ENCODE measurements at places on chromosomes 4 and X. TPM values are rescaled to one million over a fixed set of nuclear protein-coding genes. Genes with fewer than 3 reads are reported as not detected.

Gene ARMCX2
- 146 TPM for total RNA-seq

Gene CSN1S1
- total RNA-seq: not detected

Gene FAM120C
- total RNA-seq: 14.7 TPM

Gene STS
- 12.1 TPM for total RNA-seq

Gene SMIM31
- not detected for total RNA-seq

Gene CRMP1
- 59.5 TPM for total RNA-seq

Gene CXCL3
- 0.20 TPM for total RNA-seq

Gene KLKB1
- total RNA-seq: 0.17 TPM

Gene NWD2
- not detected for total RNA-seq

Gene FAM53A
- 7.3 TPM for total RNA-seq

Gene CNKSR2
- 1.7 TPM for total RNA-seq

Gene GPRASP1
- total RNA-seq: 3.6 TPM

Gene REELD1
- total RNA-seq: not detected

Gene IL15
- total RNA-seq: 1.3 TPM

- DNase-seq: no peak
Measured at GRCh38 chr4:147994491-147995385, 262.9 kb downstream of the ARHGAP10 start.

- no peak for DNase-seq
Measured at GRCh38 chrX:20248592-20249192, 18.0 kb downstream of the RPS6KA3 start.

DNA sequence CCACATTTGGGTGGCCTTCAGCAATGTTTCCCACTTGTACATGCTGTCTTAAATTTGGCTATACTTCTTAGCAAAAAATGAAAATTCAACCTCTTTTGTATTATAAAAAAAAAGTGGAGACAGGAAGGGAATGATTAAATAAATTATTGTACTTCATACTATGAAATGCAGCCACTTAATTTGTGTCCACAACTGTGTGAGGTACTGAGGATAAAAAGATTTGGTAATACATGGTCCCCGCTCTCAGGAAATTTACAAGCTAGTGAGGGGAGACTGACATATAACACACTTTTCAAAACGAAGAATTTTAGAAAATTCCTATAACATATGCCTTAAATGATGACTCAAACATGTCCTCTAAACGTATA lies 105.0 kb downstream of the HNRNPD start:
- DNase-seq: no peak

GRCh38 chrX:107576392-107576791 lies 51.9 kb upstream of the PRPS1 start:
- DNase-seq: no peak

GRCh38 chr4:2862528-2862927 lies 18.9 kb downstream of the ADD1 start:
- no peak for DNase-seq

- no peak for DNase-seq
Measured at GRCh38 chrX:23403849-23404248, 69.2 kb downstream of the PTCHD1 start.

GRCh38 chr4:15194520-15194919 lies 192.2 kb downstream of the CPEB2 start:
- no peak for DNase-seq

GRCh38 chr4:176849076-176849475 lies 56.4 kb upstream of the VEGFC start:
- no peak for DNase-seq

GRCh38 chrX:55867708-55868107 lies 150.2 kb downstream of the RRAGB start:
- no peak for DNase-seq

GRCh38 chr4:138347561-138347960 lies 105.4 kb upstream of the SLC7A11 start:
- no peak for DNase-seq

GRCh38 chr4:818106-818921 lies 7.6 kb downstream of the CPLX1 start:
- no peak for DNase-seq

- no peak for DNase-seq
Measured at GRCh38 chr4:13181681-13182080, 302.5 kb downstream of the RAB28 start.

- DNase-seq: no peak
Measured at GRCh38 chr4:3257103-3257555, 8.2 kb downstream of the MSANTD1 start.

GRCh38 chrX:49242545-49243066 lies 7.3 kb downstream of the CCDC22 start:
- DNase-seq: no peak

GRCh38 chr4:121226362-121226761 lies 62.2 kb upstream of the TNIP3 start:
- no peak for DNase-seq

GRCh38 chr4:87235020-87235671 lies 14.7 kb upstream of the KLHL8 start:
- no peak for DNase-seq

DNA sequence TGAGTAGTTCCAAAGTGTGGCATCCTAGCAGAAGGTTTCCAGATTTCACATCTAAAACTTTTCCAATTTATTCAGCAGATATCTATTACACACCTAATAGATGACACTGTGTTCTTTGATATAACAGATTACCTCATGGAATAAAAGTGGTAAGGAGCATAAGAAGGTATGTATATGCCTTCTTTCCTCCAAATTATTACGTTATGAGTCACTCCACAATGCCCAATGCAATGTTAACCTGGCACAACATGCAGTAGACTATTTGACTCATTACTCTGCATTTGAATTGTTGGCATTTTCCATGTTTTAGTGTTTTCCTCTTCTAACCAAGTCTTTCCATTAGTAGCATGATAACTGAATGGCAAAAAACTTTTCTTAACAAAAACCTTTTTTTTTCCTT lies 383.6 kb downstream of the ADGRL3 start:
- no peak for DNase-seq

- DNase-seq: no peak
Measured at GRCh38 chrX:148620023-148620422, 119.6 kb downstream of the AFF2 start.

GRCh38 chr4:102761296-102761701 lies 531 bp upstream of the MANBA start:
- DNase-seq: no peak

- no peak for DNase-seq
Measured at GRCh38 chr4:139674875-139675550, 9.4 kb downstream of the MGST2 start.

DNA sequence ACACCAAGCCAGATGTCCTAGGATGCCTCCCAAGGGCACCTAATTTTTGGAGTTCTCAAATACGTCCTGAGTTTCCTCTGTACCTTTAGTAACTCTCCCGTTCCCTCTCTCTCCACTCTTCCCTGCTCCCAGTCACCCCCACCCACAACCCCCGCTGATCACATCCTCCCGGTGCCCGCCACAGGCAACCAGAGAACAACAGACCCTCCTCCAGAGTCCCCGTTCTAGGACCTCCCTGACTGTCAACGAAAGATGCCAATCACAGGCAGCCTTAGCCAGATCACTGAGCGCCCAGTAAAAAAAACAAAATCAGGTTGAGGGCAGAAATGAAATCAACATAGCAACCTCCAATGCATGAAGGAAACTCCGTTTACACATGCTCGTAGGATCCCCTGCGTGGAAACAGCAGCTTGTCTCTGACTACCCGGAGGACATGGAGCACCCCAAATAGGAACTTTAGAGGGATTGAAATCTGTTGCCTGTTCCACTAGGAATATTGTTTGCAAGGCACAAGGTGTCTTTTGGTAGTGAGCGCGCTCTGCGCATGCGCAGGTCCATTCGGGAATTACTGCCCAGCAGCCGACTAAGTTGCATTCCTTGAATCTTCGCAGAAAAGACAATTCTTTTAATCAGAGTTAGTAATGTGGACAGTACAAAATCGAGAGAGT lies at the start of gene GABRB1:
GABRB1 (plus strand) TSS at position 557 of the 668 bp plus-strand sequence.
- DNase-seq: no peak

DNA sequence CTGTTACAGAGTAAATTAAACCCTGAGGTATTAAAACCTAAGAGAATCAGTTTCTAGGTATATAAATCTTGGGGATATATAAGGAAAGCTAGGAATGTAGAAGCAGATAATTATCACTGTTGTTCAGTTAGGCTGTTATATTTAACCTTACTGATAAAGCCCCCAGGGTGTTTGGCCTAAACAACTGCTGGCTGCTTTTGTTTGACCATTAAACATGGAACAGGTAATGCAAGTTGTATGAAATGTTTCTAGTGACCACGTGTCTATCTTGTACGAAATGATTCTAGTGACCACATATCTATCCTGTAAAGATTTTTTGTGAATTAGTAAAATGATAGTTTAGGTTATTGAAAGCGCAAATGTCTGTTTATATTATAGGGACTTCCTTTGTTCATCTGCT lies 52.6 kb downstream of the SGMS2 start:
- DNase-seq: no peak

DNA sequence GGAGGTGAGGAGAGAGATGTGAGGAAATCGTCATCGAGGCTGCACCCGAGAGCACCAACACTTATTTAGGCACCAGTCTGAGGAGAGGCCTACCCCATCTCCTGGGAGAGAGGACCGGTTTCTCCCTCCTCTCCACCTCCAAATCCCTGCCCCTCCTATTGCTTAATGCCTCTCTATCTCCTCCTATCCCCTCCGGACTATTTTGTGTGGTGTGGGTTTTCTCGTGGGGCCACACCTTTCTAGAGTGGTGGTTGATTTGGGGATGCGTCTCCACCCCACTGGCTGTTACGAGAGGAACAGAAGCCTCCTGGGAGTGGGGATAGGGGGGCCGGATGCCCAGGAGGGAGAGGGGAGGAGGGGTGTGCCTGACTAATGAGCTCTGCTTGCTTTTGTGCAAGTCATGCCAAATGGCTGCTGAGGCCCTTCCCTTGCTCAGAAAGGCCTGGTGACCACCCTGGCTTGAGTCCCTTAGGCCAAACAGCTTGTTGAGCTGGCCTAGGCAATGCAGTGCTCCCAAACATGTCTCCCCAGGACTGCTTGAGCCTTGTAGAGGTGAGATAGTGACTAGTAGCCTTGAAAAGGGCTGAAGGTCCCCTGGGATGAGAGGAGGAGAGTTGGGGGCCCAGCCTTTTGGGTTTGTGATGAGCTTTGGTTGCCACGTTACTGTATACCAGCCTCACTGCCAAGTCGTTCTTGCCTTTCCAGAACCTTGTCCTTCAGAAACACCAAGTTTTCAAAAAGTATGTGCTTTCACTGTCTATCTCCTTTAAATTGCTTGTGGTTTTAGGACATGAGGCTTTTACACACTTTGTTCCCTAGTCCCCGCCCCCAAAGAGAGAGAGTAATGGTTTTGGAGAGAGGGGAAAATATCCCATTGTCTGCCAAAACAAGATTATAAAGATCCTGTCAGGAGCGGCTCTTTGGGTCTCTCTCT lies 1.2 kb downstream of the MSN start:
- DNase-seq: no peak

DNA sequence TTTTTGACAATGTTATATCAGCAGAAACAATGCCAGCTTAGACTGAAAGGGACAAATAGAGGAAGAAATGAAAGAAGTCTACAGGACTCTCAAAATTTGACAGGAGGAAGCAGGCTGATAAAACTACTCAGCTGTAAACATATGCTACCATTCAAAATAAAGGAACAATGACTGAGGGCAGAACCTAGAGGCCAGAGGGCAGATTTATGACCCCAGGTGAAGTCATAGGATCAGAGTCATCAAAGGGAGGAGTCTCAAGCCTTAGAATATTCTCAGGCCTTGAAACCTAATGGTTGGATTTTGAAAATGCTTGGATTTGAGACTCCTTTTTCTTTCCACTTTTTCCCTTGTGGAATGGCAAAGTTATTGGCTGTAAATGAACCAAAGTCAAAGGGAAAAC lies 17.0 kb upstream of the SYTL5 start:
- DNase-seq: no peak

DNA sequence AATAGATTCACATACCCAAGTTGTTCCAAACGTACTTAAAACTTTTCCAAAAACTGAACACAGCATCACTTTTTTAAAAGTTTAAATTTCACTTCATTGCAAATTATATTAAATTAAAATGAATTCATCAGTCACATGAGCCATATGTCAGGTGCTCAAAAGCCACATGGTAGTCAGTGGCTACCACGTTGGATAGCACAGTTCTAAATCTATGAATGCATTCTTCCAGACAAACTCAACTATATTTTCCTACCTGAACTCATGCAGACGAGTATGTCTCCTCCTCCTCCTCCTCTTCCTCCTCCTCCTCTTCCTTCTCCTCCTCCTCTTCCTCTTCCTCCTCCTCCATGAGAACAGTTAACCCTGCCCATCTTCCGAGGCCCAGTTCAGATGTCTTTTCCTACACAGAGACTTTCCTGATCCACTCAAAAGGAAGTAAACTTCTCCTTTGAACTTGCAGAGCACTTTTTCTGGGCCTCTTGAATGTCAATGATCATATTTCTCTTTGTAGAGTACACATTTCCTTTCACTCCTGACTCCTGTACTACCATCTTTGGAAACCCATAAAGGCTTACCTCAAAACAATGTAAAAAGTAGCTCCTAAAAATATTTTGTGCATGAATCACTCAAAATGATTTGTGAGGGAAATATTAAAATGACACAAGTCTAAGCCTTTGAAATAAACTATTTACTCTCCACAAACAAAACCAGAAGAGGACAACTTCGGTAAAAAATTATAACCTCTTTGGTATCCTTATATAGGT lies 172.6 kb downstream of the AMELX start:
- DNase-seq: no peak

GRCh38 chr4:33722254-33722653 lies 2522.1 kb downstream of the ARAP2 start:
- DNase-seq: no peak

DNA sequence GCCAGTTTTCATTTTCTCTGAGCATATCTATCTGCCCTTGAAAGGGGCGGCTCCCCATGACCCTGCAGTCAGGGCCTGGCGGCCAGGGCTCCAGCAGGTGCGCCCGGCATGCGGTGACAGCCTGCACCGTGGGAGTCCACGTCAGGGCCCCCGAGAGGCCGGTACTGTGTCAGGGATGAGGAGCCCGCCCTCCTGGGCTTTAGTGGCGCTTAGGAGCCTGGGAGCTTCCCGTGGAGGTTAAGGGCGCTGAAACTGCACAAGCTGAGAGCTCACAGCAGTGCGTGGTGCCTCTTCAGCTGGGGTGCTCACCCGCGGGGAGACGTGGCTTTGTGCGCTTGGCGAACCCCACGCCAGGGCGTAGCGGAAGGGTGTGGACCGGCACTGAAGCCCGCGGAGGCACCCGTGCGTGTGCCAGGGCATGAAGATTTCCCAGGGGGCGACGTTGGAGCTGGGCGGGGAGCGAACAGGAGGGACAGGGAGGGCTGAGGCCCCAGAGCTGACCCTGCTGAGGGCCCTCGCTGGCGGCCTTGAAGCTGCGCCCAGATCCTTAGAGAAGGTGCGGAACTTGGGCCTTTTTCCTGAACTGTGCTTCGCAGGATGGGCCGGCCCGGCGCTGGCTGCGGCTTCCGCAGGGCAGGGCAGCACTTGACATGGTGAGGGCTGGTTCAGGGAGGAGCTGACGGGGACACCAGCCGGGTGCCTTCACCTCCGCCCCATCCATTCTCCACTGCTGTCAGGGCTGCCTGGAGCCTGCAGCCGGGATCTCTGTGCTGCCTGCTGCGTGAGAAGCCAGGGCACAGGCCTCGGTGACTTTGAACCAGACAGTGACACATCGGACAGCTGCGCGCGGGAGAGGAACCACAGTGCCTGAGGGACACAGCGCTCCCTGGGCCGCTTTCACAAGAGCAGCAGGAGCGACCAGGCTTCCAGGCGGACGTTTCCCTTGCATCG lies 32.9 kb downstream of the HTT-AS start:
- no peak for DNase-seq

All from chondrocyte (in vitro differentiated cells).